ENCODE measurements at places on chromosomes 13 and 19.
A peak's percentile ranks its signal among the peaks of the same experiment; 100 is the strongest.

- no peak for DNase-seq
Measured at GRCh38 chr19:19451429-19452242, 46.2 kb downstream of the GATAD2A start.

DNA sequence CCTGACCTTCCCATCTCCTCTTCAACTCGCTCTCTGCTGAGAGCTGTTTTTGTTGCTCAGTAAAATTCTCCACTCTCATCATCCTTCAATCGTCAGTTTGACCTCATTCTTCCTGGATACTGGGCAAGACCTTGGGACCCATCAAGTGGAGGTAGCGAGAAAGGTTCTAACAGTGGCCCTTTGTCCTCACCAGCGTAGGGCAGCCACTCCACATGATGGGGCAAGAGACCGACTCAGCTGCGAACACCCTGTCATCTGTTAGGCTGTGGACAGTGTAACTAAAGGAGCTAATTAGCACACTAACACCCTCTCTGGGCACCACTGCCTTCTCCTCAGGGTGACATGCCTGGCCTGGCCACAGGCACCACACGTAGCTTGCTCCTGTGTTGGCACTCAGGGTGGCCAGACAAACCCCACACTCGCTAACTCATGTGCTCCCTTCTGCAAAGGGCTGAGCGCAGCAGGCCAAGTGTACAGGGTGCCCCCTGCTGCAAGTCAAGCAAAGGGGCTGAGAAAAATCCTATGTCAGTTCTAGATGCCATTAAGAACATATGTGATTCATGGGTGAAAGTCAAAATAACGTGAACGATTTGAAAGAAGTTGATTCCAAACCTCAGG, 1216.0 kb downstream of the SLITRK5 start:
- DNase-seq = no peak

DNA sequence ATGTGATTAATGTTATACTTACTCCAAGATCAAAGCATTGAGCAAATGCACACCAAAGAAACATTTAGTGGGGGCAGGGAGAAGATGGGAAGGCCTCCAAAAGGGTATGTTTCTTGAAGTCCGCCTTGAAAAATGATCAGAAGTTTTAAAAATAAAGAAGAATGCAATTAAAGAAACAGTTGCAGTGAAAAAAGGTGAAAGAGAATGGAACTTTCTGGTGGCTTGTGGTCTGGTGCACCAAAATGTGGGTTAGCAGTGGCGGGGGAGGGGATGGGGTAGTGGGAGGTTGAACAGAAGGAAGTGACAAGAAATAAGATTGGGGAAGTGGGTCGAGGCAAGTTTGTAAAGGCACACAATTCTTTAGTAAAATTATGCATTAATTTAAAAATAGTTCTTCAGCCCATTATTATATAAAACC, 2.5 kb downstream of the LCP1 start:
- DNase-seq = peak; percentile 58

DNA sequence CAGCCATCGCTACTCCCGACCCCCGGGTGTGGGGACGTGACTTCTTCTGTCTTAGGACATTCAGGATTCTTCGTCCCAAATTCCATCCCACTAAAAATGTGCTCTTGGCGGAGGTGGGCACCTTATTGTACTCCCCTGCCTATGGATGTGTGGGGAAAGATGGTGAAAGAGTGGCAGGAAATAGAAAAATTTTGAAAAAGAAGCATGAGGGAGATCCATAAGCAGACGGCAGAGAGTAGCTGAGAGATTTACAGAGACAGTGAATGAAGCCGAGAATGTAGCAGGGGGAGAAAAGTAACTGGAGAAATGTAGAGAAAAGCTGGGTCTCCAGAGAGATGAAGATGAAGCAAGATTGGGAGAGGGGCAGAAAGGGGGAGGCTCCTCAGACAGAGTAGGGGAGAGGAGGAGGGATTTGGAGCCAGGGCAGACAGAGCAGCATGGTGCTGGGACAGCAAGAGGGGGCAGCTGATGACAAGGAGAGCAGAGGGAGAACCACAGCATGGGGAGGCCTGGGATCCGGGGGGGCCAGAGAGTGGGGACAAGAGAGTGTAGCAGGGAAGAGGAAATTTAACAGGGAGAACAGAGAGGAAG, 843 bp downstream of the ZNF610 start:
- DNase-seq = no peak

- no peak for DNase-seq
Measured at GRCh38 chr19:53004242-53004641, 9.5 kb upstream of the ERVV-1 start.

GRCh38 chr13:76982061-76982460, 9.8 kb upstream of the CLN5 start:
- no peak for DNase-seq

DNA sequence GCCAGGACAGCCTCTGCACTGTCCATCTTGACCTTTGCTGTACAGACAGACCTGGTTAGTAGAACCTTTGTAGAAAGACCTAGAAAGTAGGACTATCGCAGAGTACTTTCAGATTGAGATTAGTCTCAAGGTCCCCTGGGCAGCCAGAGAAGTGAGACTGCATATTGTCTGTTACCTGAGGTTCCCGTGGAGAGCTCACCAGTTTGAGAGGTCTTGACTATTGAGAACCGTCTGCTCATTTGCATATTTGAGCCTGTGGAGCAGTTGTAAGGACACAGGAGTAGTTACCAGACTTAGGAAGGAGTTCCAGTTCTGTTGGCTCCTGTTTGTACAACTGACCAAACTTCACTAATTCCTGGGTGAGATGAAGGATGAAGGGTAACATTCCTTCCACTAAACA, 66.2 kb downstream of the SPATA13 start:
- no peak for DNase-seq

- DNase-seq = no peak
Measured at GRCh38 chr19:2207991-2208860, 27.9 kb downstream of the PLEKHJ1 start.

GRCh38 chr19:50703915-50704796, 15.4 kb downstream of the SHANK1 start:
- DNase-seq = no peak

DNA sequence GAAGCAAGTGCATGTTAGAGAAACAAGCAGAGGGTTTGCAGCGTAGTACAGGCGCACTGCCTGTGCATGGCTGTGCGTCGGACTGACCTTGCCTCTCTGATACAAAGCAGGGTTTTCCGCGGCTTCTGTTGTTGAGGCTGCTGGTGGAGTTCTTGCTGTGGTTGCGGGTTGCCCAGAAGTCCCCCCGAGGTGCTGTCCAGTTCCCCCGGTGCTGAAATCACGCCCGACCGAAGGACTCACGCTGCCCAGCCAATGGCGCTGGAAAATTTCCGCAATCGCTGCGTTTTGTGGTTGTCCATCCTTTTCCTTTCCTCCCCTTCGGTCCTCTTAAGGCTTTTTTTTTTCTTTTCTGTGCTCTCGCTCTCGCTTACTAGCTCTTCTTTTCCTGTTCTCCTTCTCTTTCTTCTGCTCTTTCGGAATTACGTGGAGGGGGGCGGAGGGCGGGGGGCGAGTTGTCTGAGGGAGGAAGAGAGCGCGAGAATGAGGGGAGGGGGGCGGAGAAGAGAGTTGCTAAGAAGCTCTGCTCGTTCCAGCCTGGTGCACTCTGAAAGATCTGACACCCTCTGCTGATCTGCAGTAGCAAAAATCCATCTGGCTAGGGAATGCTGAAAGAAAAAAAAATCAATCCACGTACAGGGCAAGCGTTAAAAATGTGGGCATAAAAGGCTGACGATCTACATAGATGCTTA, at the start of gene SLITRK1:
SLITRK1 (minus strand) TSS at position 558 of the 689 bp plus-strand sequence. CDS start 967 bp downstream, outside the sequence.
- no peak for DNase-seq

- no peak for DNase-seq
Measured at GRCh38 chr19:30235946-30236345, 136.2 kb upstream of the ZNF536 start.

DNA sequence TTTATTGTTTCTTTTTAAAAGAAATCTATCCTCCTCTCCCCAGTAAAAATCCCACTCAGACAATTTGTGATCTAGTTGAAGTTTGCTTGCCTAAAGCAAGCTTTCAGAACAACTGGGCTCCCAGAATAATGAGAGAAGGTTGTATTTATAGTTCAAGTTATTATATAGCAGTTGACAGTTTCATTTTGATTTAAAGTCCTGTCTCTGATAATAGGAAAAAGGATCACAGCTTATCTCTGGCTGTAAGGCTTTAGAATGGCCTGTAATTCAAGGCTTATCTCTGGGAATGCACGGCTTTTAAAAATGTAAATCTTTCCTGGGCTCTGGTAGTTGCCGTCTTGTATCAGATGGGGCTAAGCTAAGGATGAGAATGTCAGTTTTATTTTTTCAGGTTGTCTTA, 123.3 kb upstream of the TMTC4 start:
- no peak for DNase-seq

GRCh38 chr19:2237051-2237868, 636 bp downstream of the SF3A2 start:
- DNase-seq = no peak

- DNase-seq = no peak
Measured at GRCh38 chr13:37647031-37647650, 48.6 kb upstream of the POSTN start.

- DNase-seq = peak; percentile 71
Measured at GRCh38 chr19:1513499-1514294, 878 bp upstream of the ADAMTSL5 start.

GRCh38 chr13:113062691-113063090, 42.9 kb upstream of the F7 start:
- DNase-seq = no peak

DNA sequence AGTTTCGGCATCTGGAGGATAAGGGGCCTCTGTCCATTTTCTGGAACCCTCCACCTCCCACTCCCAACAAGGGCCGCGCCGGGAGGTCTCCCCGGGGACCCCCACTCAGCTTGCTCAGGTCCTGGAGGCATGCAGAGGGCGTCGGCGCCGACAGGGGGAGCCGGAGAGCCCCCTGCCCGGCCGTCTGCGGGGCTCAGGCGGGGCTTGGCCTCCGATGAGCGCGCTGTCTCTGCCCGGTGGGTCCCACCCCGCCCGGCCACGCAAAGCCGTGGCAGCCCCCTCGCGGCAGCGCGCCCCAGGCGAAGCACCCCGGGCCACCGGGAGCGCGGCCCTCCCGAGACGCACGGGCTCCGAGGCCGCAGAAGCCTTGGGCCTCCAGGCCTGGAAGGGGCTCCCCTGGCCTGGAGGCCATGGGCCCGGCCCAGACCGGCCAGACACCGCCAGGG, 149.7 kb upstream of the ZNF536 start:
- DNase-seq = no peak

- DNase-seq = no peak
Measured at GRCh38 chr13:20994441-20994821, 67.0 kb downstream of the LATS2 start.

GRCh38 chr13:40130871-40131636, 475.6 kb downstream of the COG6 start:
- DNase-seq = no peak

DNA sequence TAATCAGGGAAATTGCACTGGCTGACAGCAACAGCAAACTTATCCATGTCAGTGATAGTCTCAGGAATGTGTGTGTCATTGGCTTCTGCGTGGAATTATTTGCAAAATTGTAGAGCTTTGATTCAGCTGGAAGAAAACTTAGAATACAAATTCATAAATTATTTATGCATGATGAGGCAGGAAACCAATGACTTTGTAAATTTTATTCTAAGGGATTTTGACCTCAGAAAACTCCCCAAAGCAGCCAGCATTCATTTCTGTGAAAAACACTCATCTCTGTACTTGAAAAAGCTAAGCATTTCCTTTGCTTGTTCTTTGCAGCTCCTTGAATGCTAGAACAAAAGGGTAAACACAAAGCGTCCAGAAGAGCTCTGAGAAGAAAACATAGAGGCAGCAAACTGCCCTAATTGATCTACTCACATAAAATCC, 162.4 kb downstream of the DCT start:
- DNase-seq = no peak

- DNase-seq = peak; percentile 12
Measured at GRCh38 chr13:44768239-44768638, 192.1 kb upstream of the TSC22D1 start.

- no peak for DNase-seq
Measured at GRCh38 chr19:1255186-1256161, 7.1 kb downstream of the MIDN start.

- DNase-seq = no peak
Measured at GRCh38 chr13:102645701-102646100, 48.9 kb downstream of the TPP2 start.

DNA sequence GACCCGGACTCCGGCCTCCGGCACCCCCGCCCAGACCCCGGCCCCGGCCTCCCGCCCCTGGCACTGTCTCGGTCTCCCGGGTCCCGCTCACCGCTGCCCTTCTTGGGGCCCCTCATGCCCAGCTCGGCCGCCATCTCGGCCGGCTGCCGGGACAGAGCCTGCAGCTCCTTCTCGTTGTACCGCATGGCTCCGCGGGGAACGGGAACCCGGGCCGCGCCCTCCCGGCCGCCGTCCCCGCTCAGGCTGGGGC, 140 bp downstream of the PLEKHJ1 start:
- DNase-seq = no peak

- DNase-seq = no peak
Measured at GRCh38 chr13:24179486-24179850, 18.9 kb downstream of the SPATA13 start.

DNA sequence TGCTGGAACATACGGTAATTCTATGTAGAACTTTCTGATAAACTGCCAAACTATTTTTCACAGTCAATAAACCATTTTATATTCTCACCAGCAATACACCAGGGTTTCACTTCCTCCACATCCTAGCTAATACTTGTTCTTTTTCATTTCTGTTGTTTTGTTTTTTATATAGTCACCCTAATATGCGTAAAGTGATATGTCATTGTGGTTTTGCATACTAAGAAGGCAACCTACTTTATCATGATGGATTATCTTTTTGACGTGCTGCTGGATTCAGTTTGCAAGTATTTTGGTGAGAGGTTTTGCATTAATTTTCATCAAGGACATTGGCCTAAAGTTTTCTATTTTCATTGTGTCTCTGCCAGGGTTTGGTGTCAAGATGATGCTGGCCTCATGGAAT, 1384.1 kb downstream of the UQCRFS1 start:
- DNase-seq = no peak

GRCh38 chr19:16258440-16258903, 60.8 kb downstream of the AP1M1 start:
- no peak for DNase-seq

GRCh38 chr19:19758164-19758563, 25.3 kb upstream of the ZNF14 start:
- no peak for DNase-seq

DNA sequence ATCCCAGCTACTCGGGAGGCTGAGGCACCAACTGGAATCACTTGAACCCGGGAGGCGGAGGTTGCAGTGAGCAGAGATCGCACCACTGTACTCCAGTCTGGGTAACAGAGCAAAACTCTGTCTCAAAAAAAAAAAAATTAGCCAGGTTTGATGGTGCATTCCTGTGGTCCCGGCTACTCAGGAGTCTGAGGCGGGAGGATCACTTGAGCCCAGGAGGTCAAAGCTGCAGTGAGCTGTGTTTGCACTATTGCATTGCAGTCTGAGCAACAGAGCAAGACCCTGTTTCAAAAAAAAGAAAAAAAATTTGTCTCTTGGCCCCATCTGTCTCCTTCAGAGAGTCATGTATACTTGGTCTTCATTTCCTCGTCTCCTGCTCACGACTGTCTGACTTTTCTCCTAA, 1.6 kb downstream of the CCDC97 start:
- no peak for DNase-seq

DNA sequence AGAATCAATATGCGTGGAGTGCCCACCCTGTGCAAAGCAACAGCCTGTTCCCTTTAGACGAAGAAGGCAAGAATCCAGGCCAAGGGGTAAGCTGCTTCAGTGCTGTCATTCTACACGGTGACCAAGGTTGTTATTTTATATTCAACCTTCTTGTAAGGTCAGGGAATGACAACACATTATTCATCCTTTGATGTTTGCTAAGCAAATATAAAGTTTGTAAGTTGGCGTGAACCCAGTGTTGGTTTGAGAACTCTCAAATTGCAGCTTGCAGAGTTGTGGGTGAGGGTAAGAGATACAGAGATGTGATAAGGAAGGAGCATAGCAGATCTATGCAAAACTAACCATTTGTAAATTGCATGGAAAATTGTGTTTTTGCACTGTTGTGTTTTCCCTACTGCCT, 436.7 kb downstream of the FGF9 start:
- no peak for DNase-seq
